ENCODE measurements at places on chromosomes 12 and 14. TPM values are rescaled to one million over a fixed set of nuclear protein-coding genes. Genes with fewer than 3 reads are reported as not detected.

Gene CLEC4D
- not detected for total RNA-seq

- no peak for DNase-seq
These were observed 131.9 kb downstream of the MDGA2 start for GRCh38 chr14:47543459-47543858.

DNA sequence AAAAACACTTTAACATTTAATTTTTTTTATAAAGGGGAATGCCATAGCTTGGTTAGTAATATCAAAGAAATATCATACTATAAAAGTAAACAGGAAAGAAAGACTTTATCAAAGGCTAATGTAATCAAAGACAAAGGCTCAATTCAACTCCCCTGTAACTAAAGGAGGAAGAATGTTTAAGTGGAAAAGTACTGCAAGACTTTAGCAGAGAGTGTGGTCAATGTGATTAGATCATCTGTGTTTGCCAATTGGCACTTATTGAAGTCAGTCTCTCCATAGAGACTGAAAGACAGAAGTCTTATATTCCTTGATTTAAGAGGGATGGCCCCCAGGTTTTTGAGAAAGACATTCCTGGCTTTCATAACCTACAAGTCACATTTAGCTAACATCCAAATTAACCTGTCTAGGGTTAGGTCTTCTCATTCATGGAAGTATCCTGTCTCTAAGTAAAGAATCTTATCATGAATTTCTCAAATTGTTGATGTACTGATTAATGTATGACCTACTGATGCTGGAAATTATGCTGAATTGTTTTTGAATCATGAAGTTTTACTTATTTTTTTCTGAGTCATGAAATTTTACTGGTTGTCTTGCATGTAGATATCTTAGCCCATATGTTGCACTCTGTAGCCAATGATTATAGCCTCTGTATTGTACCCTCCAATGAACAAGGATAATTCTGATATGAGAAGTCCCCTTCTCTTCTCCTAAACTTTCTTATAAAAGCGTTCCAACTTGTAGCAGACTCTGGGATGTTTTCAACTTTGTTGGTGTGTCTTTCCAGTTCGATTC lies 65.4 kb downstream of the ATXN7L3B start:
- DNase-seq, result no peak

Gene SMCO2
- 1.6 TPM for total RNA-seq

DNA sequence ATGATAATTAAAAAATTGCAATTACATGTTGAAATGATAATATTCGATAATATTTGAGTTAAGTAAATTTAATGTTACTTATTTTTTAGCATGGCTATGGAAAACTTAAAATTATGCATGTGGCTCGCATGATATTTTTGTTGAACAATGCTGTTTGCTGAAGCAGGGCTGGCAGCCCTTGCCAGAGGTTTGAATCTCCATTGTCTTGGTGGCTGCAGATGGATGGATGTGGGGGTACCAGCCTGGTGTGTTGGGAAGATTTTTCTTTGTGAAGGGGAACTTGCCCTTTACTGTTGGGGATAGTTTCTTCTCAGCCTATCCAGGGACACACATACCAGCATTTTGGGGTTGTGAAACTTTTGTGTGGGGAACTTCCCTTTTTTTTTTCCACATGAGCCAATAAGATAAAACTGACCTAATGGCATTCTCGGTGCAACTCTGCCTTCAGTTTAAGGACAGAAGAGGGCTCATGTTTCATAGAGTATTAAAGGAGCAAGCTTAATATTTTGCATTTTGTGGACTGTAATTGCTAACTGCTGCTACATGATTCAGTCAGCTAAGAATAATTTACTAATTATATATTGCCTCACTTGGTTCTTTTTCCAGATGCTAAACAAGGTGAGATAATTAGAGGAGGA lies 8.8 kb downstream of the RASSF3 start:
- no peak for DNase-seq

Gene RPS6KA5
- 4.4 TPM for total RNA-seq

- no peak for DNase-seq
These were observed 11.1 kb upstream of the SELPLG start for GRCh38 chr12:108644811-108645120.

Gene AICDA
- total RNA-seq, result not detected

DNA sequence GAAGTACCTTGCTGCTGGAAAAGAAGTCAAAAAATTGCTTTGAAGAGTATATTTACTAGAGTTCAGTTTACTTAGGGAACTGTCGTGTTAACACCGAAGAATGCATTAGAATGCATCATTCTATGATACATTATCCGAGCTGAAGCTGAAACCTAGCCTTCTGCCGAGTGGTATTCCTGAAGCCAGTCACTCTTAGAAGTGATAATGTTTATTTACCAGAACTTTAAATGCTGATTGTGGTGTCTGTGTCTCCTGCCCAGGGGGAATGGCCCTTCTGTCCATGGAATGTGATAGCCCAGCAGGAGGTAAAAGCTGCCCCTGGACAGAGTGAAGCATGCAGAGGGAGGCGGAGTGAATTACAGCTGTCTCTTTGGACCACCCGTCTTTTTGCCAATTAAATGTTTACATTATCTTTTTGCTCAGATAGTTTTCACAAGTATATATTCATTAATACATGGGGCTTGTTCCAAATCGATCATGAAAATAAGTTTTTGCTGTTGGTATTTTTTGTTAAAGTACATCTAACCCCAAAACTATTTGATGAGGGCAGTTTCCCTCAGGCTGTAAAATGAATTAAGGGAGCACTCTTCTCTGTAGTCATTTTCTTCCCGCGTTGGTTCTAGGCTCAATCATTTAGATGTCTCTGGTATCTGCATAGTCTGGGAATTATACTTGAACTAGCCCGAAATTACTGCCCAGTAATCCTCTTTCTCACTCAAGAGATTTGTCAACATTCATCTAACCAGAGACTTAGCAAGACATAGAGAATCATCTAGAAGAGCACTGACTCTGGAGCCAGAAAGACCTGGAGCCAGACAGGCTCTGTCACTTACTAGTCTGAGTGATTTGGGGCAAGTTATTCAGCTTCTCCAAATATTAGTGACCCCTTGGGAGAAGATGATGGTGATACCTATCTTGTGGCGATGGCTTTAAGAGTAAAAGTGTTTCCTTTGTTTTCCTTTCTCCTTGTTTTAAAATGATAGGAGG lies 147.6 kb downstream of the CRADD start:
- no peak for DNase-seq

DNA sequence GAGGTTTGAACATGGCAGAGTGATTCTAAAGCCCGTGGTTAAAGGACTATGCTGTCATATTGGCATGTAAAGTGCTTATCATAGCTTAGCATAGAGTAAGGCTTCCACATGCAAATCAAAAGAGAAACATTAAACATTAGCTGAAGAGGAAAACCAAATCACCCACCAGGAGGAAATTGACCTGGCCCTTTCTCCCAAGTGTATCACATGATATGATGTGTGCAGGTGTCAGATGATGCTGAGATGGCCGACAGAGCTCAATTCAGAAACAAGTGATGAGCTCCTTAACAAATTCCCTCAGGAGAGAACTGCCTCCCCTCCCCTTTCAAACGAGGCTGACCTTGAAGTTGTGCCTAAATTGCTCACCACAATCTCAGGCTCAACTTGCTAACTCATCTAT lies 217.1 kb upstream of the BTG1 start:
- DNase-seq, result no peak

DNA sequence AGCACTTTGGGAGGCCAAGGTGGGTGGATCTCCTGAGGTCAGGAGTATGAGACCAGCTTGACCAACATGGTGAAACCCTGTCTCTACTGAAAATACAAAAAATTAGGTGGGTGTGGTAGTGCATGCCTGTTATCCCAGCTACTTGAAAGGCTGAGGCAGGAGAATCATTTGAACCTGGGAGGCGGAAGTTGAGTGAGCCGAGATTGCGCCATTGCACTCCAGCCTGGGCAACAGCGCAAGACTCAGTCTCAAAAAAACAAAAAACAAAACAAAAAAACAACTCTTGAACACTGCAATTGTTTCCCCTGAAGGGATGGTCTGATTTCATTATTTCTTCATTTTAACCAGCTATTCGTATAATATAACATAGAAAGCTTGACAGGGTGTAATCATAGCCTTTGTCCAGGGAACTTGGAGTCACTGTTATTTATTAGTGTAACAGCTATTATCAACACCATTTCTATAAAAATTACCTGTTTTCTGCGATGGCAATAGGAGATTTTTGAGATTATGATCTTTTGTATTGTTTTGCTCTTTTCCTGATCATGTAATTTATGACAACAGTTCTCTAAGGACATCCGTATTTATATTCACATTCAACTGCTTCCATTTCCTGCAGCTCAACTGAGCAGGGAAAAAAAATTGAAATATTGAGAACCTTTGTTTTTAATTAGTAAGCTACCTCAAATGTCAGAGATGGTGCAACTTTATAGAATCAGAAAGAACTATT lies 94.7 kb downstream of the DIP2B start:
- no peak for DNase-seq

- DNase-seq, result no peak
These were observed 11.9 kb downstream of the CFAP54 start for GRCh38 chr12:96501133-96501761.

DNA sequence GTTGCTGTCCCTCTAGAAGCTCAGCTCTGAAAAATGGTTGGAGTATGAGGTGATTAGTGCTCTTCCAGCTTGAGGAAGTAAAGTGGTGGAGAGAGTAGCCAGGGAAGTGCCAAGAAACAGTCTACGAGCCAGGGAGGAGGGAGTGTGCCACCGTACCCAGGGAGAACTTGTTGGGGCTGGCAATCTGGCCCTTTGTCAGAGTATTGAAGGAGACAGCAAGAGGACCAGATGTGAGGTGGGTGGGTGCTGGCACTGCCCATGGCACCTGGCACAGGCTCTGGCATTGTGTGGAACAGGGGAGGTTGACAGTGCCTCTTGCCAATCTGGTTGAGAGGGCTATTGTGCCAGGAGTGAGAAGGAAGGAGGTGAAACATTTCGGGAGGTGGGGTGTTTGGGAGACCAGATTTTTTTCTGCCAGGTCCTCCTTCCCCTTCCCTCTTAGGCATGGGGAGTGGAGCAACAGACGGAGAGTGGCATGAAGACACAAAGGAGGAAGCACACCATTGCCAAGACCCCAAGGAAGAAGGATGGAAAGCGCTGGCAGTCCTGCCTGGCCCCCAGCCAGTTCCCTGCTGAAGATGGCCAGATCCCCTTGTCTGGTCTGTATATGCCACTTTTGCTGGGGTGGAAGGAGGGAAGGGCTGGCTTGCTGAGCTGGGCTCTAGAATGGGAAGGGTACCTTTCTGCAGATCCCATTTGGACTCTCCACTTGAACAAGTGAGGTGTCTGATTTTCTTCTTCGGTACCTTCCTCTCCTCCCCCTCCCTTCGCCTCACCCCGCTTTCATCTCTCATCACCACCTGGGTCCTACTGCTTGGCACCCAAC lies 37.5 kb downstream of the ZFHX2 start:
- DNase-seq, result no peak

DNA sequence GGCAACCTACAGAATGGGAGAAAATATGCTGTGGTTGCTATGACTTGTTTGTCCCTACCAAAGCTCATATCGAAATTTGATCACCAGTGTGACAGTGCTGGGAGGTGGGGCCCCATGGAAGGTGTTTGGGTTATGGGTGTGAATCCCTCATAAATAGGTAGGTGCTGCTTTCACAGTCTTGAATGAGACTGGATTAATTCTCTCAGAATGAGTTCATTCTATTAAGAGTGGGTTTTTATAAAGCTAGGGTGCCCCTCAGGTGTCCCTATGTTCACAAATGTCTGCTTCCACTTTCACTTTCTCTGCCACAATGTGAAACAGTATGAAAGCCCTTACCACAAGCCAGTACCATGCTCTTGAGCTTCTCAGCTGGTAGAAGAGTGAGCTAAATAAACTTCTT lies 133.5 kb downstream of the CPNE8 start:
- no peak for DNase-seq

DNA sequence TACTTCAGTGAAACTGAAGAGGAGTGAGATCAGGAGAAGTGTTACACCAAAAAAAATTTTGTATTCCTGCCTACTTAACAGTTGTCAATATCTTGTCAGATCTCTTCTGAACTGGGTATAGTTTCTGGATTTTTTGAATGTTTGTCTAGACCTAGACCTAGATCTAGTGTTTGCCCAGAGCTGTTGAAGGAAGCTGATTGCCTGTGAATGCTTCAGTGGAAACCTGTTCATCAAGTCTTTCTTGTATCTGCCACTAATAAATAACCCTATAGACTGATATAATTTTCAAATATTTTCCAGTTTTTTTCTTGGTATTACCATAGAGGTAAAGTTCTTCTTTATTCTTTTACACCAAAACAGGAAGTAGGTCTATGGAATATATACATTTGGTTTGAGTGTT lies 781.5 kb upstream of the FBXO33 start:
- DNase-seq, result no peak

DNA sequence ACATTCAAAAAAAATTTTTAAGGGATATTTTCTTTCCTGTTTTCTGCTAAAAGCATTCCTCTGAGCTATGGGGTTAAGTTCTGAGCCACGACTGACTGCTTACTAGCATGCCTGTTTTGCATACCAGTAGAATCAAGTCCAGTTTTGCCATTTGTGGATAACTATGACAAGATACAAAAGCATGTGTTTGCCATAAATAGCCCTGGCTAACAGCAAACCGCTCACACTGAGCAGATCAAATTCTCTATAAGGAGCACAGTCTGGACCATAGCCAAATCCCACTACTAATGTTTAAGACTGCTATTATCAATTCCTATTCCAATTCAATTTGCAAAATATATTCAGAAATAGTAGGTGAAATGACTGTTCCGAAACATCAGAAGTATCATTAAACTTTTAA lies 3.2 kb downstream of the CFL2 start:
- DNase-seq, result no peak

DNA sequence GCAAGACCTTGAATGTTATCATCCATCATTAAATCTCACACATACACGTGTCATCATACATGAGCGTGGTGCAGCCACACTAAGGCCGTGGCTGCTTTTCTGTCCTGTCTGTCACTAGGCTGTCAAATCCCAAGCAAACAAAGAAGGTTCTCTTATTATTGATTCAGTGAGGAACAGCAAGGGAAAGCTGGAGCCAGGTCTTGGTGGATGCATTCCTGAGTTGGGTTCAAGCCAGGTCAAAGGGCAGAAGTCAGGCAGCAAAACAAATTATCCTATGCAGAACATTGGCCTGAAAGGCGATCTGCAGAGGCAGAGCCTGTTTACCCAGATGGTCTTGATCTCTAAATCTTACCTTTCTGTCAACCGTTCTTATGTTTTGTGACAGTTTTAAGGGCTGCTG lies 252.3 kb downstream of the NEDD1 start:
- no peak for DNase-seq

GRCh38 chr14:106276326-106277267 lies 750.2 kb downstream of the TMEM121 start:
- no peak for DNase-seq

DNA sequence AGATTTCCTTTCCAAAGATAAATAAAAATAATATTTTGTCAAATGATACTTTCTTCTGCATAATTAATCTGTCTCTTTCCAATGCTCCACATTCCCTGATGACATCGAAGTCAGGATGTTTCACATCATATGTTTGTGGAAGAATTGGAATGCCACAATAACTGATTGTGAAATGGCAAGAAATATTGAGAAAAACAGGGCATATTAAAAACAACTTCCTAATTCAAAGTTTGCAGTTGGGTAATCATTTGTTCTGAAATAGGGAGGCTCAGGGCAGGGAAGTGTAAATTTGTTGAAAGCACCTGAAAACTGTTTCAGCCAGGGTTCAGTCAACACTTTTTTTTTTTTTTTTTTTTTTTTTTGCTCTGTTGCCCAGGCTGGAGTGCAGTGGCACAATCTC lies 50.7 kb downstream of the BCAT1 start:
- DNase-seq, result no peak
